ENCODE measurements at places on chromosomes 12 and 14.

DNA sequence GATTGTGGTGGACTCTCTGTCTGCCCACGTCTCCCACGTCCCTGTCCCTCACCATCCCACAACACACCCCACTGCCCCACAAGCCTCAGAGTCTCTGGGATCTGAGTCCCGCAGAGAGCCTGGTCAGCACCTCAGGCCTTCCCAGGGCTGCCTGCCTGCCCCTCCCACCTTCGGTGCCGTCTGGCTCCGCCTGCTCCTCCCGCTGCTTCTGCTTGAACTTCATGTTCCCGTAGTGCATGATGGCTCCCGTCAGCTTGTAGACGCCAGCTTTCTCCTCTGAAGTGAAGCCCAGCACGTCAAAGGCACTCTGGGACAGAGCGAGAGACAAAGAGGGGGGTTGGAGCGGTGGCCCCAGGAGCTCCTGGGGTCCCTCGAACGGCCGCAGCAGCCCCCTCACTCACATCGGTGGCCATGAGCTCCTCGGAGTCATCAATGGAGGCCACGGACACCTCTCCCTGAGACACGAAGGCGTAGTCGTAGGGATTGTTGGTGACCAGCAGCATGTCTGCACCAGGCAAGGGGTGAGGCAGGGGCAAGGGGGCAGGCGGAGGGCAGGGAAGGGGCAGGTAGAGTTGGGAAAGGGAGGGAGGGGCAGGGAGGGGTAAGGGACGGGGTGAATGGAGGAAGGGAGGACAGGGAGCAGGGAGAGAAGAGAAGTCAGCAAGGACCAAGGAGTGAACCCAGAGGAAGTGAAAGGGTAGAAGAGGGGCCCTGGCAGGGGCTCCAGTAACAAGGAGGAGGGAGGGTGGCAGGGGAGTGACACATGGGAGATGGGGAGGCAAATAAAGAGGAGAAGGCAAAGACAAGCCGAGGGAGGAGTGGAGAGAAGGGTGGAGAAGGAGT lies 5.6 kb downstream of the MYH6 start:
- no peak for DNase-seq

- no peak for DNase-seq
Observed at GRCh38 chr12:94815958-94816357, 165.6 kb upstream of the TMCC3 start.

GRCh38 chr12:105100207-105100985 lies 7.1 kb upstream of the WASHC4 start:
- no peak for DNase-seq

DNA sequence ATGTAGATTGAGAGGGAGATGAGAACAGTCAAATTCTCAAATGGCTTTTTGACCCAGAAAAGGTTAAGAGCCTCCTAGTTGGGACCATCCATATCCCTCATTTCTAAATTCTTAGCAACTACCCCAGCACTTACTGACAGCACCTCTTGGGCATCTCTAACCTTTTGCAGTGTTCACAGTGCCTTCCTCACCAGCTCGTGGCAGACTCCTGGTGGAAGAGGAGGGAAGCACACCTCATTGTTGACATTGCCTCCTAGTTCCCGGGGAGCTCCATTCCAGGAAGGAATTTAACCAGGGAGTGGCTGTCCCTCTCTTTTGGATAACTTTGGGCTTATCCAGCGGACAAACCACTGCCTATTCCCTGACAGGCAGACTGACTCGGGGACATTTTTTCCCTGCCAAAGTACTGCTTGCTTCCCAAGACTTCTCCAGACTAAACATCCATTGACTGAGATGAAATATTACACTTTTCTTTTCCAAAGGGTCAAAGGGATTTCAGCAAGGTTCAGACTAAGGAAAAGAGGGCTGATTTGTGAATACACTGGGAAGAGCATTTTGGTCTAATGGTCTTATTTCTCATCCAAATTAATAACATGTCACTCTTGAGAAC lies 9.0 kb upstream of the OR6J1 start:
- DNase-seq = peak; percentile 55

DNA sequence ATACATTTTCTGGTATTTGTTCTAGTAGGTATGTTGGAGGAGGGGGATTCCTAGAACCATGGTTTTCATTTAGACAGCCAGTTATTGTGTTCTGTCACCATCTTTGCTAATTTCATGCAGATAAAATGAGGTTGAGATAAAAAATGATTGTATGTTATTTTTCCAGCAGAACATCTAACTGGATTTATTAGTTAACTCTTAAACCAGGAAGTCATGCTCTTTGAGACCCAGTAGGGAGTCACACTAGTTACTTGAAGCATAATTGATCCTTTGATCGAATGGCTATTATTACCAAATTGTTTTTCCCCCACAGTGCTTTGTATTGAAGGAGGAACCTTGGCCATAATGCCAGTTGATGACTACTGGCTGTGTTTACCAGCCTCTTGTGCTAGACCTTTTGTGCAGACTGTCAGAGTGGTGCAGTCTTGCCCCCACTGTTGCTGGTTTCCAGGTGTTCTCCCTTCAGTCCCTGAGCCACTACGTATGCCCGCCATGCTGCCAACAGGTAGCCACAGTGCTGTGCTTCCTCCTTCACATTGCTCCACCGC lies 6.0 kb downstream of the EID3 start:
- no peak for DNase-seq

DNA sequence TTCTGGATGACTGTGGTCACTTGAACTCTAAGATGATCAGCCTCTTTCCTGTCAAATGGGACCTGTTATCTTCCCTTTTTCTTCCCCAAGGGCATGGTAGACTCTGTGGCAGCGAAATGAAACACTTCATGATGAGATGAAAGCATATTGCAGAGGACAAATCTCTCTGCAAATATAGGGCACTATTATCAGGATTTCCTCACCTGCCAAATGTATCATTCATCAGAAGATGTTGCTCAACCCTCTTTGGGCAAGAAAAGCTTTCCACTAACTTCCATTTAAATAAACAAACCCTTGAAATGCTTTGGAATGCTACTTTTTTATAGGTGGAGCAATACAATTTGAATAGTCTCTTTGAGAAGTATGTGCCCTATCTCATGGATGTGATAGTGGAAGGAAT lies 105.0 kb downstream of the DNAH10 start:
- no peak for DNase-seq

Data from CD4-positive, alpha-beta T cell treated with Interleukin-21 for 1 hour (primary cell).